ENCODE measurements at places on chromosomes 4 and X.
A peak's percentile ranks its signal among the peaks of the same experiment; 100 is the strongest.

DNA sequence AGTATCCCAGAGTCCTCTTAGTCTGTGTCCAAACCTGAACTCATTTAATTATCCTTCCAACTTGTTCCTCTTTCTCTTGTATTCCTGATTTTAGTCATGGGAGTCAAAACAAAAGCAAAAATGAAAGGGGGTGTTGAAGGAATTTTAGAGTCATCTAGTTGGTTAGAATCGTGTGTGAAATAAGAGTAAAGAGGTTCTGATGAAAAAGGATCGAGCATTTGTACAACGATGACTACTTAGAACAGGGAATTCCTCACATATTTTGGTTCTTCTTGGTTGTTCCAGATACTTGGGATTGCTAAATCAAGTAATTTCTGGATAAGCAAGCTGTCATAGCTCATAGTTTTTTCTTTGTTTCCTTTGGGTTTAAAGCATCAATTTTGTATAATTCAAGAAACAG, 194.4 kb downstream of the BCOR start:
- peak; percentile 81 for DNase-seq

- no peak for DNase-seq
Observed at GRCh38 chr4:21768349-21769310, 179.9 kb downstream of the KCNIP4 start.

GRCh38 chrX:115311139-115311538, 21.6 kb downstream of the LUZP4 start:
- no peak for DNase-seq

- no peak for DNase-seq
Observed at GRCh38 chr4:10117359-10118047, 904 bp upstream of the WDR1 start.

DNA sequence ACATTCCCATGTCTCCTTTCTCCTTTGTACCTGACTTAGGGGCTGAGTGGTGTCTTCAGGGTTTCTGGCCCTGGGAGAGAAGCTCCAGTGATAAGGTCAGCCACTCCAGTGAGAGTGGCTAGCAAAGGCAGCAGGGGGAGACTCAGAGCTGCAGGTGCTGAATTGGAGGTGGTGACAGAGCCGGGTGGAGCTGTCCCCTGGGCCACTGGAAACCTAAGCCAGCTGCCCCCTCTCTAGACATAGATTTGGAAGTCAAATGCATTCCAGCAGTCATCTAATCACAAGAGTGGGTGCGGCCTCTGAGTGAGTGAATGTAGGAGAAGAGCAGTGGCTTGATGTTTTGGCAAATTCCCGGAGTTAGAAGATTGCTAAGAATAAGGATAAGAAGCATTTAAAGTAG, 28.5 kb downstream of the TRIM2 start:
- no peak for DNase-seq

DNA sequence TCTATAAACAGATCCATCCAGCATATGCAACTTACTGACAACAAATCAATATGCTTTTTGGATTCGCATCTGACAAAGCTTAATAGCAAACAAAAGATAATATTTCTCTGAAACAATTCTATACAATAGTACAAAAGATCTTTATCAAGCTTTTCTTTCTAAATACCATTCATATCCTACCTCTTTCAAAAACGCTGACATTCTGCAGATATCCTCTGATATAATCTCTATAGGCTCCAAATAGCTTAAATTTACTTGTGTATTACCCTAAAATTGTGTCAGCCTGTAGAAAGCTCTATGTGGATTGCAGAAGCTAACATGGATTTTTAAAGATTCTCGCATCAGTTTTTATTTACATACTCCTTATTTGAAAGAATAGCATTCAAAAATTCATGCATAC, 260.6 kb downstream of the GASK1B start:
- DNase-seq = no peak

- no peak for DNase-seq
Observed at GRCh38 chr4:6368096-6368495, 98.4 kb downstream of the WFS1 start.

GRCh38 chrX:16156692-16157331, 10.5 kb upstream of the MAGEB17 start:
- no peak for DNase-seq

- no peak for DNase-seq
Observed at GRCh38 chrX:43266487-43266886, 389.6 kb upstream of the MAOA start.

GRCh38 chr4:171985129-171985528, 171.9 kb downstream of the GALNTL6 start:
- no peak for DNase-seq

DNA sequence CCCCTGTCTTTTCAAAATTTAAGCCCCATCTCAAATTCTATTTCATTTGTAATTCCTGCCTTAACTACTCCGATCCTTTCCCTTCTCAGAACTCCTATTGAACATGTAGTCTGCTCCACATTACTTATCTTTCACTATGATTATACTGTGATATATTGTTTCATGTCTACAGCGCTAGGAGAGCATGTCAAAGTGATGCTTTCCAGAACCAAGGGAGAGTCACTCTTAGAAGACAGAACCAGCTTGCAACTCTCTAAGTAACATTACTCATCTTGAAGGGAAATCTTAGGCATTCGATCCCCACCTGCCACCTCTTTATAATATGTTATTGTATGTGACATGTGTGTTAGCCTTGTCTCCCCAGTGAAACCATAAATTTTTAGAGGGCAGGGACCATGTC, 10.5 kb downstream of the EXOC1L start:
- no peak for DNase-seq

- DNase-seq = no peak
Observed at GRCh38 chr4:122914938-122915337, 7.5 kb downstream of the NUDT6 start.

GRCh38 chrX:105471597-105471996, 251.1 kb upstream of the TEX13A start:
- DNase-seq = no peak

DNA sequence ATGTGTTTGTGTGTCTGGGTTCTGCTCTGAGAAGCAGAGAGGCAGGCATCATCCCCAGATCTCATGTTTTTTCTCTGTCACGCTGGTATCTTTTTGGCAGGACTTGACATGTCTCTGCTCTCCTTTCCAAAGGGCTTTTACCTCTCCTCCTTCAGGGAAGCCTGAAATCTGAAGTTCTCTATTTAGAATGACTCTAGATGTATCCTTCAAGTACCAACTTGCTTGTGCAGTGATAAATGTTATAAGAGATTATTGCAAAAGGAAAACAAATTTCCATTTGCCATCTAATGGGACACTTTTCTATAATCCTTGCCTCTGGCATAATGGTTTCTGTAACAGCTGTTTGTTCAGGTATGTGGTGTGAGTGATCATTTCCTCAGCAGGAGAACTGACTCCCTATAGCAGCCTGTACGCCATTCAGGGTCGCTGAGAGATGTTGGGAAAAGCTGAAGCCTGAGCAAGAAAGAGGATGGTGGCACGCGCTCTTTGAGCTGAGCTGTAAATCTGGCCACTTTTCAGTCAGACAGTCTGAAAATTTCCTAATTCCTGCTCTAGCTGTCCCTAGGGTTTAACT, 72.5 kb downstream of the CNGA2 start:
- DNase-seq = no peak

GRCh38 chr4:141614878-141615586, 21.4 kb upstream of the IL15 start:
- no peak for DNase-seq

DNA sequence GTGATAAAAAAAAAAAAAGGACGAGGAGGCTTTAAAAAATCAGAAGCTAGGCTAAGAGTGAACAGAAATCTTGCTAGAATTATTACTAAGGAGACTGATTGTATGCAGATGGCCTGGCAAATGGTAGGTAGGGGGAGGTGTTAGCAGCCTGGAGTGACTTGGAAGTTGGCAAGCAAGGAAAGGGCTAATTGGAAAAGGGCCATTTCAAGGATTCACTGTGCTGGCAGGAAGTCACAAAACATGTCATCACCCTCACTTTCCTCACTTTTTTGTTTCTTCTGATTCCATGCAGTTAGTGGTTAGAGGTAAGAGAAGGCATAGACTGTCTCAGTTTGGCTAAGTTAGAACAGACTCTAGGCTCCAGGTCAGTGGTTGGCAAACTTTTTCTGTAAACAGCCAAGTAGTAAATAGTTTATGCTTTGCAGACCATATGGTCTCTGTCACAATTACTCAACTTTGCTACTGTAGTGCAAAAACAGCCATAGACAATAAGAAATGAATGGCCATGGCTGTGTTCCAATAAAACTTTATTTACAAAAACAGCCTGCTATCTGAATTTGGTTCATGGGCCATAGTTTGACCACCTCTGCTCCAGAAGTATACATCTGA, 646.5 kb upstream of the ACTRT1 start:
- no peak for DNase-seq

GRCh38 chrX:152638443-152638904, 779 bp downstream of the GABRQ start:
- DNase-seq = no peak

DNA sequence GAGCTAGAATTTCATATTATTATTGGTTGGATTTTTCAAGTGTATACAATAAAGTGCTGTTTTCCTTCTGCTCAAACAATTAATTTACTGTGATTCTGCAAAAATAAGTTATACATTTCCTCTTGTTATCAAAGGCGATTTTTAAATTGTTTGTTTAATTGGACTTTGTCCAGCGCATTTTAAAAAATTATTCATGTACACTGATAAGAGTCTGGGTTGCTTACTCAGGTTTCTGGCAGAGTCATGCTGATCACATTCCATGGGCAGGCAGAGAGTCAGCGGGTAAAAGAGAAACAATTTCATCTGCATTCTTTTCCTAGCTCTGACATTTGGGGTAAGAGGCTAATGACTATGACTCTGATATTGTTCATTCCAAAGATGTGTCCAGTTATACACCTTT, 8.9 kb downstream of the FAT4 start:
- DNase-seq = no peak

DNA sequence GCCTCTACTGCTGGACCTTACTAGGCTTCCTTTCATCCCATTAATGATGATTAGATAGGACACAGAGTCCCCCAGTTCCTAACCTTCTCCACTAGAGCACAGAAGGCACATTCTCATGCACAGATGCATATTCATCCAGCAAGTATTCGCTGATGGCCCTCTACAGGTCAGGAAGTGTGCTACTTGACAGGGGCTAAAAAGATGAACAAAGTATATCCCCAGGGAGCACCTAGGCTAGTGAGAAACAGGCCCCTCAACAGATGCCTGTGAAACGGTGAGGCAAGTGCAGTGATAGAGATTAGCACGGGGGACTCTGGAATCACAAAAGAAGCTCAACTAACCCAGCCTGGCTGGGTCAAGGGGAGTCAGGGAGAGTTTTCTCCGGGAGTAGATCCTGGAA, 95.8 kb downstream of the MGST2 start:
- no peak for DNase-seq

GRCh38 chr4:14115106-14115505, 487.6 kb upstream of the BOD1L1 start:
- DNase-seq = no peak

DNA sequence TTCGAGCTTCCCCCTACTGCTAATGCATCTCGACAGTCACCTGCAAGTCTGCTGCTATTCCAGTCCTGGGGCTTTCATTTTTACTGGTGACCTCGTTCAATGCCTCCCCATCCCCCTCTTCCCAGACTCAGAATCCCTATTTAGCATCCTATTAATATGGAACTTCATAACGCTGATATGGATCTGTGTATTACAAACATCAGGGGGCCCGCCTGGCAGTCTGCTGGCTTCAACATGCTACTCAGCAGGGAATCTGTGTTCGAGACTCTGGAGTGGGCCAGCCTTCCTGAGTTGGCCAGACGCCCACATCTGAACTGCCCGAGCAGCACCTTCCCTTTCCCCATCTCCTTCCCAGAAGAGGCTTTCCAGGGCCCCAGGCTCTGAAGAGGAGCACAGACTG, 173.9 kb upstream of the PPARGC1A start:
- DNase-seq = no peak

DNA sequence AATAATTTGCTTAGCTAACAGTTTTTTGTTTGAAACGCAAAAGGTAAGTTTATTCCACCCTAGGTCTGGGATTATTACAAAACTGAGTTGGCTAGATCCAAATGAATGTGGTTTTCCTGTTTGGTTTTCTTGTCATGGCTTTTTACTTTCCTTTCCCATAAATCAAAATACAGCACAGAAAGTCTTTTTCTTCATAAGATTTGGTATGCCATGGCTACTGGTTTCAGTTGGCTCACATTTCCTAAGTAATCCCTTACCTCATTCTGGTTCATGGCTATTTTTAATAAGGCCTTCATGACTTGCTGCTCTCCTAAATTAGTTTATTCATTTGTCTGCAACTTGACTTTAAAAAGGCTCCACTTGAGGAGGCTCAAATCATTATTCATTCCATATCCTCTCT, 12.9 kb upstream of the PAK3 start:
- DNase-seq = no peak

DNA sequence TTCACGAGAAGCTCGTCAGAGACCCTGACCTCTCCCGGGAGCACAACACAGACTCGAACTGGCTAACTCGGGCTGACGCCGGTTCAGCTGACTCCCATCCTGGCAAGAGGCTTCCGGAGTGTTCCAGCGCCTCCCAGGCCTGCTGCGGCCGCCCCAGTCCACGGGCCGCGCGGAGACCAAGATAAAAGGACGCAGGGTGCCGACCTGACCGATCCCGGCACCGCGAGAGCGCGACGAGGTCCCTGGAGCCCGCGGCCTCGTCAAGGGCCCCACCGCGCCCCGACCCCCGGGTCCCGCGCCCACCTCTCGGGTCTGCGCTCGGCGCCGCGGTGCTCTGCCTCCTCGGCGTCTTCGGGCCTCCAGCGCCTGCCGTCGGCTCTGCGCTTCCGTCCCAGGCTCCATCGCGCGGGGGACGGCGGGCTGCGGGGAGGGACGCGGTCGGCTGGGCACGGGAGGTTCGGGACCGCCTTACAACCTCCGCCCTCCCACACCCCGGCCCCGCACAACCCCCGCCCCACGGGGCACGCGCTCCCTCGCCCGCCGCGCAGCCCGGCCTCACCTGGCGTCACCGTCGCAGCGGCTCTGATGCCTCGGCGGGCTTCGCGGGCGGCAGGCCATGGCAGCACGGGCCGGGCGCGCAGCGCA, 426 bp downstream of the SLBP start:
- no peak for DNase-seq

- no peak for DNase-seq
Observed at GRCh38 chrX:41314204-41314603, 19.8 kb upstream of the DDX3X start.

GRCh38 chr4:183959319-183960045, 54.4 kb downstream of the STOX2 start:
- DNase-seq = no peak

GRCh38 chr4:26962720-26963119, 102.1 kb downstream of the STIM2 start:
- no peak for DNase-seq

GRCh38 chrX:35890699-35891098, 28.8 kb upstream of the CFAP47 start:
- DNase-seq = no peak

- DNase-seq = no peak
Observed at GRCh38 chr4:6250235-6250983, 19.2 kb upstream of the WFS1 start.

- no peak for DNase-seq
Observed at GRCh38 chrX:40176351-40177116, 78.8 kb upstream of the BCOR start.

GRCh38 chrX:25343060-25343459, 327.3 kb upstream of the ARX start:
- DNase-seq = no peak

GRCh38 chrX:110698696-110699095, 96.9 kb downstream of the CHRDL1 start:
- DNase-seq = no peak
